Occipital lobe (tissue), 3 donors: ENCODE measurements at places on chromosomes 6 and 20. TPM values are rescaled to one million over a fixed set of nuclear protein-coding genes. Genes with fewer than 3 reads are reported as not detected.

DNA sequence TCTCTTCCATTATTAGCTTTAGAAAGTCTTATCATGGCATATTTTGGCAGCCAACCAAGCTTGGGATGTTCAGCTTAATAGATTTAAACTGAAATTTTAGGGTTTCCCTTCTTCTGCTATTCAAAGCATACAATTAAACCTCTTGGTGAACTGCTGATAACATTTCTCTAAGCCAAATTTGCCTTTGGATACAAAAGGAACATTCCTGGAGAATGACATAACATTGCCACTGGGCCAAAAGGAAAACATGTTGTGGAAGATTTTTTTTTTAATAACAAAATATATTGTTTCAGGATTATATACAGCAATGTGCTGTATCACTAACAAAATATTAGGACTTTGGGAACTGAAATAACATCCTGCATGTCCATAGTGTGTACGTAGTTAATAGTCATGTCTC, 215.1 kb upstream of the TBX18 start:
- no peak for DNase-seq

GRCh38 chr6:7142918-7143475, 35.2 kb downstream of the RREB1 start:
- DNase-seq = no peak

DNA sequence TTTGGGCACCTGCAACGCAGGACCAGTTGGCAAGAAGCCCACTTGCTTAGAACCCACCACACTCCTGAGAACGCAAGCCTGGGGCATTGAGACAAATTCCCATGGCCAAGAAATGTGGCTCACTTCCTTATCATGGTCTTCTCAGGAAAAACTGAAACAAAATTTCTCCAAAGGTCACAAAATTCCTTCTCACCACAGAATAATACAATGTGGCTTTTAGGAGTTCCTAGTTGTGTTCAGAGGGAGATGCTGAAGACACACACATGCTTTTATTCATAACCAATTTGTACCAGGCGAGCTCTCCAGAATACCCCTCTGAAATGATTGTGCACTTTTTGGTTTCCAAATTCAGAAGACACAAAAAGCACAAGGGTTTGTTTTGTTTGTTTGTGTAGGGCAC, 31.6 kb downstream of the ADTRP start:
- DNase-seq = no peak

GRCh38 chr6:5305968-5306626, 44.8 kb downstream of the FARS2 start:
- DNase-seq = no peak

DNA sequence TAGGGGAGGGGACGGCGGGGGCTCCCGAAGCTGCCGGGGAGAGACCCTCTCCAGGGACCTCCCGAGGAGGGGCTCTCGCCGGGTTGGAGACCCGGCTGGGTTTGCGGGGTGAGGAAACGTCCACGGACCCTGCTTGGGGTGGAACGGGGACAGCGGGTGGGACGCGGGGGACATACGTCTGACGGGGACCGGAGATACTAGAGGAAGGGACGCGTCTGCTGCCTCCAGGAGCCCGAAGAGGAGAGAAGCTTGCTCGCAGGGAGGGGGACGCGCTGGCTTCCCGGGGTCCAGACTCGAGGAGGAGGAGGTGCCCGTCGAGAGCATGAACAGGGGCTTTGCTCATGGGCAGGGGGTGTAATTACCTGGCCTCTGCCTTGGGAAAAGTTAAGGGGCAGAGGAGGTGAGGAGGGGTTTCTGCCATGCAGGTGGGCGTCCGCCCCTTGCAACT, 593 bp downstream of the DNMT3B start:
- DNase-seq = no peak

DNA sequence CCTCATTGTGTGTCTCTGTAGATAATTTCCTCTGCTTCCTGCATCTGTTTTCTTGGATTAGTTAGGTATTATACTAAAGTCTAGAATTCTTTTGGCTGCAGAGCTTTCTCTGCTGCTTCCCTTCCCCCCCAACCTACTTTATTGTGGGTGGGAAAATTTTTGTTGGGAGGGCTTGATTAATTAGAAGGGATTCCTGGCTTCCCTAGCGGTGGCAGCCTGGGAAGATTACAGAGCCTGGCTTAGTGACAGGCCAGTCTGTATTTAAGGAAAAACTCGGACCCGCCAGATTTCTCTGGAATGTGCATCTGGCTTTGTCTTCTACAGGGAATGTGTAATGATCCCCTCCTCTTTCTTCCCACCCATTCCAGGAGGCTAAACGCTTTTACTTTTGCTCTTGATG, 31.2 kb downstream of the SLX4IP start:
- DNase-seq = no peak

DNA sequence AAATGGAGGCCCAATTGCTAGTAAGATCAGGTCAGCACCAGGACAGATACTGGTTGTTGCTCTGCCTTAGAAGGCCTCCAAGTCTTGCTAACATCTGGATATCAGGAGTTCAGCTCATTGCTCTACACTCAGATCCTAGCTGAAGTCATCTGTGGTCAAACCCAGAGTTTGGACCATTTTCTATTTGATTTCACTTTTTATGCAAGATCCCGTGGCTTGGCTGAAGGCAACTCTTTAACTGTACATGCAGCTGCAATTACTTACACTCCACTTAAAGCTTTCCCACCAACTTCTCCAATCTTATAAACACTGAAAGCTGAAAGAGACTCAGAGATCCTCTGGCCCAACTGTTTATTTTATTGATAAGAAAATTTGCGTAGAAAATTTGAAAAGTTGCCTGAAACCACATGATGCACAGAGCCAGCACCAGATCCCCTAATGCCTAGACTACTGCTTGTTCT, 2.7 kb downstream of the SLC17A2 start:
- DNase-seq = no peak

- DNase-seq = no peak
These were observed 11.1 kb upstream of the CD40 start for GRCh38 chr20:46107061-46107460.

GRCh38 chr6:109051301-109052017, 43.2 kb downstream of the SESN1 start:
- no peak for DNase-seq

GRCh38 chr6:112933947-112934346, 586.8 kb downstream of the RFPL4B start:
- DNase-seq = no peak

GRCh38 chr6:157283330-157283898, 39.9 kb downstream of the TMEM242 start:
- DNase-seq = no peak

DNA sequence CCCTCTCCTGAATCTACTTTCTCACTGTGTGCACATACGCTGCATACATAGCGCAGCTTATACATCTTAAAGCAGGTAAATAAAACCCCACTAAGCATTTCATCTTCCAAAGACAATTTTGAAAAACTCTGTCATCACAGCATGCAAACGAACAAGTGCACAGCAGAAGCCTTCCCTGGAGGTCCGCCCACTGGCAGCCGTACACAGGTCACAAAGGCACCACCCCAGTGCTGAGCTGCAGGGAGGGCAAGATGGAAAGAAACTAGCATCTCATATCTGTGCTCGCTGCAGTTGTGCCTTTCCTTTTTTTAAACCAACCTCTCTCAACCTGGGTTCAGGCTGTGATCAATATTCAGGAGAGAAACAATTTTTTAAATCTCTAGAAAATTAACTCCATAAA, 73.3 kb downstream of the HUS1B start:
- DNase-seq = no peak

DNA sequence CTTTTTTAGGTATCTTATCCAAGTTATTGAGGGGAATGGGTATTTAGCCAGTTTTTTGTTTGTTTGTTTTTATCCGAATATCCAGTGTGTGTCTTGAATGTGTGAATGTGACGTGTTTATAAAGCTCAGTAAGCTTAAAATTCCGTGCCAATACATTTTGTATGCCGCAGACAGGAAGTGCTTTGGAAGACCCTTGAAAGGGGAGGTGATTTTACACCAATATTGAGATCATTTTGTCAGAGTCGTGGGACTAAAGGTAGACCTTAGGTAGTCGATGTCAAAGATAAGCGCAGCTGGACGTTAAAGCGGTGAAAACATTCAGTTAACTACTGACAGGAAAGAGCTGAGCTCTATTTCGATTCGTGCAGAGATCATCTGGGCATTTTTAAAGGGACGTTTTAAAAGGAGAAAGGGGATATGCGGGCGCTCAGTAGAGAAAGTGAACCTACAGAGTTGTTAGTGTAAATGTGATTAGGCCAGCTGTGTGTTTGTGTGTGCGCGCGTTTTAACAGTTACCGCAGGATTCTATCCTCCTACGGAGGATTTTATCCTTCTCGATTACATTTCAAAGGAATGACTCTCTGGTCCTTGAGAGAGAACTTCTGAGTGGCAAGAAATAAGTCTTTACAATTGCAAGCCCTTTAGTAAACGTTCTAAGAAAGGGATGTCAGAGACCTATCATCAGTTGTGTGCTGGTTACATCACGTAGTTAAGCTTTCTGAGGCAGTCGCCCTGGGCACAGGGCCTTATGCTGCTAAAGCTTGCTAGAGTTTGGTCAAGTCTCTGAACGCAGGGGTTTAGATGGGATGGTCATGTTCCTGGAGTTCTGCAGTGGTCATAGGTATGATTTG, 625 bp upstream of the ECHDC1 start:
- DNase-seq = no peak

- no peak for DNase-seq
These were observed 753 bp upstream of the PERP start for GRCh38 chr6:138107752-138108592.

GRCh38 chr20:31488115-31488514, 13.0 kb downstream of the REM1 start:
- DNase-seq = no peak

GRCh38 chr6:155033021-155033791, 38.1 kb downstream of the TIAM2 start:
- DNase-seq = no peak

DNA sequence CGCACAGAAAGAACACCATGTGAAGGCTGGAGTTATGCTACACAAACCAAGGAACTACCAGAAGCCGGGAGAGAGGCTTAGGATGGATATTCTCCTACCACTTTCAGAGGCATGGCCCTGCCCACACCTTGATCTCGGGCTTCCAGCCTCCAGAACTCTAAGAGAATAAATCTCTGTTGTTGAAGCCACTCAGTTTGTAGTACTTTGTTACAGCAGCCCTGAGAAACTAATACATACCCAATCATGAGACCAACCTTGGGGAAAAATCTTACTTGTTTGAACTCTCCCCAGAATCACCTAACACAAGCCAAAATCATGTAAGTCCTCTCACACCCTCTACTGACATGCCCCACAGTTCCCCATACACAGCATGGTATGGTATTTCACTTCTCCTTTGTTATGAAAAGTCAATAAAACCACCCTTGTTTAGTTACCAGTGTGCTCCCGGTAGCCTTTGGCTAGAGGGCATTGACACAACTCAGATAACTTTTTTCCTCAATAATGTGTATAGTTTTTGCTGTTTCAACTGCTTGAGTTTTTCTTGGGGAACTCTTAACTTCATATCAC, 40.7 kb upstream of the SLC2A12 start:
- DNase-seq = no peak

DNA sequence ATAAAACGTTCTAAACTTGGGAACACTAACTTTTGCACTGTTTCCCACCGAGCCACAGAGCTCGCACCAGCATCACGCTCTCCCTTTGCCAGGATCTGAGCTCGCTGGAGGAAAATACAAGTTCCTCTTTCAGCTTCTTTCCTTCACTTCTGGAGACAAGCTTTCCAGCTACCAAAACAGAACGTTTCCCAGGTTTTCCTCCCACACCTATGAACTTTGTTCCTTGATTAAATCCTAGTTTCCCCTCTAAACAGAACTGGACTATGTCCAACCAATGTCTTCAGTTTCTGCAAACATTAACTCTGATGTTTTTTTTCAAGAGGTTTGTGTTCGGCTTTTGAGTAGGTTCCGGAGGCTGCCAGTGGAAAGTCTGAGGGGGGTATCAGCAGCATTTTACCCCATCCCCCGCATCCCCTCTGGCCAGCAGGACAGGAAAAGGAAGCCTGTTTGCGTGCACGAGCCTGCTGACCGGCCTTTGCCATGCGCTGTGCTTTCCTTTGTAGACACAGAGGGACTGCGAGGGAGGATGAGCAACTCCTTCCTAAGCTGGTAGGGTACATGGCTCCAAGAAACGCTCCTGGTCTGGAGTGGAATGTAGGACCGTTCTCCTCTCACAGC, 135.5 kb downstream of the LY86 start:
- no peak for DNase-seq

DNA sequence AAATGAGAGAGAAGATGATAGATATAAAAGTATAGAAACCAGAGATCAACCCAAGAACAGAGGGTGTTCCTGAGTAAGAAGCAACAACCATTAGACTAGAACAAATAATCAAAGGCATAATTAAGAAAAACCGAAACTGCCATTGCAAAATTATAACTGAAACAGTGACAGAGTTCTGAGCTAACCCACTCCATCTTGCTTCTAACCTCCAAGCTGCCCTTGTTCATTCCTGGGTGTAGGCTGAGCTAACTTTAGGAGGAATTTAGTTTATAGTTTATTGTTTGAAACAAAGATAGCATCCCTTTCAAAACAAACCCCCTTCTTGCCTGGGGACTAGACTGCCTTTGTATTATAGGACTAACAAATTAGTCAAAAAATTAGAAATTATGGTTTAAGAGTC, 56.1 kb upstream of the PRND start:
- no peak for DNase-seq

- no peak for DNase-seq
These were observed 120.6 kb upstream of the TMEM181 start for GRCh38 chr6:158439255-158439654.

DNA sequence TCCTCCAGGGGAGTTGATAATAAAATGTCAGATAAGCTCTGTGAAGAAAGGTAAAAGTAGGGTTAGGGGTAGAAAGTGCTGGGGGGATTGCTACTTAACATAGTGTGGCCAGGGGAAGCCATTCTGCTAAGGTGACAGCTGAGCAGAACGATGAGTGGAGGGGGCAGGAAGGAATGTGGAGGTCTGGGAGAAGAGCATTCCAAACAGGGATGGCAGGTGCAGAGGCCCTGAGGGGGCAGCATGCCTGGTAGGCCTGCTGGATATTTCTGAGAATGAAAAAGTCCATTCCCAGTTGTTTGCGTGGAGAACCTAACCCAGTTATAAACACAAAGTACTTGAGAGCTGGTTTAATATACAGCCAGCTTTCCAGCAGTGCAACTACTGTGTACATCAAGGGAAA, 9.3 kb downstream of the GFRA4 start:
- DNase-seq = no peak

The PANK2 gene
- 61.6 TPM for total RNA-seq

The STMND1 gene
- not detected for total RNA-seq

The PNLDC1 gene
- not detected for total RNA-seq

The PAX1 gene
- under 0.01 TPM for total RNA-seq

The ZNF341 gene
- 2.7 TPM for total RNA-seq

The IL17A gene
- not detected for total RNA-seq

The CAPN11 gene
- not detected for total RNA-seq

The CST5 gene
- not detected for total RNA-seq

The TUBB2B gene
- 4,324 TPM for total RNA-seq

The FGD2 gene
- 2.0 TPM for total RNA-seq

The NR2E1 gene
- 9.8 TPM for total RNA-seq

The SMIM8 gene
- total RNA-seq = 38.4 TPM

The HCRTR2 gene
- total RNA-seq = 14.3 TPM

The NCOA3 gene
- total RNA-seq = 53.2 TPM

The SIGLEC1 gene
- total RNA-seq = 0.16 TPM

The RAET1G gene
- not detected for total RNA-seq

The TMEM74B gene
- 8.0 TPM for total RNA-seq
